ENCODE measurements at places on chromosomes 11 and 22.

GRCh38 chr22:19082101-19082500, 40.1 kb downstream of the DGCR2 start:
- no peak for DNase-seq

GRCh38 chr22:29470159-29470855, 9.7 kb upstream of the NEFH start:
- no peak for DNase-seq

GRCh38 chr11:11419747-11420146, 66.7 kb upstream of the CSNK2A3 start:
- DNase-seq, result no peak

DNA sequence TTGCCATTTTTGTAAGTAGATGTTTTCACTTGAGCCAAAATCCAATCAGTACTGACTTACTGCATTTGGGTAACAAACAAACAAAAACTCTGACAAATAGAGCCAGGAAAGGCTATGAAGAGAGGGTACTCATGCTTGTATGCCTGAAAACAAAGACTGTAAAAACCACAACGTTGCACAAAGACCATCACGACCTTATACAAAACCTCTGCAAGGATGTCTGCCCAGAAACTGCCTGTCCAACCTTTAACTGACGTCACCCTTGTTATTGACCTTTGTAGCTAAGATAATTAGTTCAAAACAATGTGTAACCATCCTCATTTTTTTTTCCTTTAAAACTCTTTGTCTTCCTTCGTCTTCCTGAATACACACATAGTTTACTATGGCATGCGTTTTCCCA, 804 bp upstream of the CREBZF start:
- no peak for DNase-seq

GRCh38 chr11:75786101-75786736, 17.6 kb downstream of the DGAT2 start:
- DNase-seq, result no peak
